Left renal cortex interstitium (tissue), 4 donors: ENCODE measurements at places on chromosomes 2 and 18.

GRCh38 chr18:27970321-27970720 lies 206.6 kb downstream of the CDH2 start:
- no peak for DNase-seq

DNA sequence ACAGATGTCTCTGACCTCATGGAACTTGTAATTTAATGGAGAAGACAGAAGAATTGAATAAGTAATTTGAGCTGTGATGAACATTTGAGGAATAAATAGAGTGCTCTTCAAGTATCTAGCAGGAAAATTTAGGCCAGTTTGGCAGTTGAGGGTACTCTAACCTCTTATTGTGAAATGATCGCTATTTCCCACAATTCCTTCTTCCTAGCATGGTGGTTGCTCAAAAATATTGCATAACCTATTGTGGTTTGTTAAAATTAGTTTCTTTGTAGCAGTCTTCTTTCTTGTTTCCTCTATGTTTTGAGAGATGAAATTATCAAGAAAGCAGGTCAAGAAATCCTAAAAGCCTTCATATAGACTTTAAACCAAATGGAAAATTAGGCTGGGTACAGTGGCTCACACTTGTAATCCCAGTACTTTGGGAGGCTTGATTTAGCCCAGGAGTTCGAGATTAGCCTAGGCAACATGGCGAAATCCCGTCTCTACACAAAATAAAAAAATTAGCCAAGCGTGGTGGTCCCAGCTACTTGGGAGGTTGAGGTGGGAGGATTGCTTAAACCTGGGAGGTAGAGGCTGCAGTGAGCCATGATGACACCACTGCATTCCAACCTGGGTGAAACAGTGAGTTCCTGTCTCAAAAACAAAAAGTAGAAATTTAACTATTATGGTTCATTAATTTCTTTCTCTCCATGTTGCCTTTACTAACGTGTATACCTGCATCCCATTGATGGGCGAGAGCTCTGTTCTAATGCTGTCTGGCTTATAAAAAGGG lies 58.7 kb downstream of the RBKS start:
- no peak for DNase-seq

DNA sequence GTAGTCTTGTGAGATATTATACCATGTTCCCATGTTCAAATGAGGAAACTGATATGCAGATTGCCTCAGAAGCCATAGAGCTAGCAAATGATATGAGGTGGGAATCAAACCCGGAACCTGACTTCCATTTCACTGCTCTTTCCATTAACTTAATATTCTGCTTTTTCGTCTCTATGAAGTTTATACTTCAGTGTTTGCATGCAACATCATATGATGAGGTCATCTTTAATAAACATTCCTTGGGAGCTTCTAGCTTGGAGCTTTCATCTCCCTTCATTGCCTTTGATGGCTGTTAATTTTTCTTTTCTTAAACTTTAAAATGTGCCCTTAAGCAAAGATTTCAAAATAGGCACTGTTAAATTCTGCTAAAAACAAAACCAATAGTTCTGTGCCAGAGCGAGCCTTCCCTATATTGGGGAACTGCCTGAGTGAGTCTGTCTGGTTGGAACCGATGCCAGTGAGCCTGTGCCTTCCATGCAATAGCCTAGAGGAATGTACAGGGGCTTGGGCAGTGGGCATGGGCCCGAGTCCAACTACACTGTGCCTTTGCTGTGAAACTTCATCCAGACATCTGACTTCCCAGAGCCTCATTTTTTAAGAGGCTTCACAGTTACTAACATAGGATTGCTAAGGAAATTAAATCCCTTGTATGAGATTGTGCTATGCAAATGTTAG lies 91.1 kb upstream of the TMEM200C start:
- no peak for DNase-seq

GRCh38 chr2:43345391-43345813 lies 119.0 kb upstream of the ZFP36L2 start:
- no peak for DNase-seq

- no peak for DNase-seq
These were observed 325.9 kb downstream of the AKAIN1 start for GRCh38 chr18:4871197-4871596.

DNA sequence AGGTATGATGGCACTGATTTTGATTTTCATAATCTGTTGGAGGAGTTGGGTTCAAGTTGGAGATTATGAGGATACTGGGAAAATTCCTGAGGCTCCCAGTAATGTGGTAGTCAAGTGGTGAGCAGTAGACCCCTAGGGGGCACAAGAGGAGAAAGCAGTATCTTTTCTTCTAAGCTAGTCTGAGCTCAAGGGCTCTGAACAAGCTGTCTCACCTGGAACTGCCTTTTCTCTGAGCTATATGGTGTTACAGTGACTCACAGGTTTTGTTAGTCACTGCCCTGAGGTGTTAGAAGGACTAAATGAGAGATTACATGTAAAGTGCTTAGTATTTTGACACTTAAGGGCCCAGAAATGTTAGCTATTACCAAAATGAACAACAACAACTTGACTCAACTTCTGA lies 42.2 kb downstream of the CD302 start:
- DNase-seq: no peak

DNA sequence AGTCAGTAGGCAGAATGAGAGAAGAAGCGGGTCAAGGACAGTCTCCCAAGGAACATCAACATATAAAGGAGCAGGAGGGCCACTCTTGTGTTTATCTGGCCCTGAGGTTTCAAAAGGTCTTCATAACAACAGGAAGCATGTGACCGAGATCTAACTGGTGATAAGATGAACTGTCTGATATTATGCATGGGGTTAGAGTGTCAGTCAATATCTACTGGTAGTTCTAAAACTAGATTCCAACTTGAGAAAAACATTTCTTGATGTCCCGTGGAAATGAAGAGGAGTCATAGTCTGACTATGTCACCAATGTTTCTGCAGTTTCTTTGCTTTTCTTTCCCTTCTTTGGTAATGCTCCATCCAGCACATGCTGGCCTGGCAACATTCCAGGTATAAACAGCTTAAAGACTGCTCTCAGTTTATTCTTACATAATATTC lies 77.5 kb upstream of the ITPRID2 start:
- DNase-seq: no peak

DNA sequence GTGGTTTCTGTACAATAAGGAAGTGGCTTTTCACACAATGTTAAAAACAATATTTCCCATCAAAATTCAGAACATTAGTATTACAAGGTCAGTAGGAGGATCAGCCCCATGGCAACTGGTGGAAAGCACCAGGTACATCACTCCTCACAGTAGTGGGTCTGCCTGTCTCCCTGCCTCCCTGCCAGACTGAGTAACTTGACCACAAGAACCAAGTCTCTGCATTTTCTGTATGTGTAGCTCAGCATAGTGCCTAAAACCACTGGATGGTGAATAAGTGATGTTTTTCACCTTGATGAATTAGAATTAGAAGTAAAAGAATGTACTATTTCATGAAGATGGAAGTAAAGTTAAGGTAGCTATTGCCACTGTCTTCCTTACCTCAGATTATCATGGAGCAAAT lies 4.1 kb upstream of the WDR7 start:
- DNase-seq: no peak

DNA sequence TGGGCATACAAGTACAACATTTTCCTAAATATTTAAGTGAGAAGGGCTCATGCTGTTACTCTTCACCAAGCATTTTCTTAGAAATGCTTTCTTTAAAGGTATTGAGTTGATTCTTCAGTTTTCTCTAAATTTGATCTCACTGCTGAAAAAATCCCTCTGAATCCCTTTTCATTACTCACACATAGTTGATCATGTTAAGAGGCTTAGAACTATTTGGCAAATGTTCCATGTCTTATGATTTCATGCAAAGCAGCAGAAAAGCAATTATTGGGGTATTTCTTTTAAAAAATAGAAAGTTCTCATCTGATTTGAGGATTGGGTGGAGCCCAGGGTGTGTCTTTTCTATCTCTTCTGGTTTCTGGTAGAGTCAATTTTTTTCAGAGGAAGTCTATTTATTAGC lies 1079.8 kb upstream of the ZEB2 start:
- no peak for DNase-seq

DNA sequence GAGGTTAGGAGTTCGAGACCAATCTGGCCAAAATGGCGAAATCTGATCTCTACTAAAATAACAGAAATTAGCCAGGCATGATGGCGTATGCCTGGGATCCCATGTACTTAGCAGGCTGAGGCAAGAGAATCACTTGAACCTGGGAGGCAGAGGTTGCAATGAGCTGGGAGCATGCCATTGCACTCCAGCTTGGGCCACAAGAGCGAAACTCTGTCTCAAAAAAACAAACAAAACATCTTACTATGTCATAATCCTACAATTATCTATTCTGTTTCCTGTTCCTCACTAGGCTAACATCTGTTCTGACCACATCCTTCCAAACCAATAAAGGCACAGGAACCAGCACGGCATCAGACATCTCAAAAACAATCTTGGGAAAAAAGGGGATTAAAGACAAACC lies 361.8 kb upstream of the UBE2E3 start:
- DNase-seq: no peak
